NCI-H2171 treated with DMSO at 0.1 percent for 48 hours (cell line): ENCODE measurements at places on chromosomes 4 and X.

DNA sequence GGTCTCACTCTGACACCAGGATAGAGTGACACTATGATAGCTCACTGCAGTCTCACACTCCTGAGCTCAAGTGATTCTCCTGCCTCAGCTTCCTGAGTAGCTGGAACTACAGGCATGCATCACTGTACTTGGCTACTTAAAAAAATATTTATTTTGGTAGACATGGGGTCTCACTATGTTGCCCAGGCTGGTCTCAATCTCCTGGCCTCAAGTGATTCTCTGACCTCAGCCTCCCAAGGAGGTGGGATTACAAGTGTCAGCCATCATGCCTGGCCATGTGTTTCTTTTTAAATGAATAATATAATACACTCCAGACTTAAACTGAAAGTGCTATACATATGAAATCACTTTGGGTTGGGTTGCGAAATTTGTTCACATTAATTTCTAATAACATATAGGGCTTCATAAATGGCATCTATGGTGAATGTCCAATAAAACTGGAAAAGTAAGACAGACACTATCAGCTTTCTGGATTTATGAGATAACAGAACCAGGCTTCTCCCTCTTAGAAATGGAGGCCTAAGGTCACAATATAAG lies 48.0 kb downstream of the SEC24D start:
- no peak for DNase-seq

- DNase-seq, result no peak
Observed at GRCh38 chrX:131763674-131764073, 219.8 kb downstream of the OR13H1 start.

DNA sequence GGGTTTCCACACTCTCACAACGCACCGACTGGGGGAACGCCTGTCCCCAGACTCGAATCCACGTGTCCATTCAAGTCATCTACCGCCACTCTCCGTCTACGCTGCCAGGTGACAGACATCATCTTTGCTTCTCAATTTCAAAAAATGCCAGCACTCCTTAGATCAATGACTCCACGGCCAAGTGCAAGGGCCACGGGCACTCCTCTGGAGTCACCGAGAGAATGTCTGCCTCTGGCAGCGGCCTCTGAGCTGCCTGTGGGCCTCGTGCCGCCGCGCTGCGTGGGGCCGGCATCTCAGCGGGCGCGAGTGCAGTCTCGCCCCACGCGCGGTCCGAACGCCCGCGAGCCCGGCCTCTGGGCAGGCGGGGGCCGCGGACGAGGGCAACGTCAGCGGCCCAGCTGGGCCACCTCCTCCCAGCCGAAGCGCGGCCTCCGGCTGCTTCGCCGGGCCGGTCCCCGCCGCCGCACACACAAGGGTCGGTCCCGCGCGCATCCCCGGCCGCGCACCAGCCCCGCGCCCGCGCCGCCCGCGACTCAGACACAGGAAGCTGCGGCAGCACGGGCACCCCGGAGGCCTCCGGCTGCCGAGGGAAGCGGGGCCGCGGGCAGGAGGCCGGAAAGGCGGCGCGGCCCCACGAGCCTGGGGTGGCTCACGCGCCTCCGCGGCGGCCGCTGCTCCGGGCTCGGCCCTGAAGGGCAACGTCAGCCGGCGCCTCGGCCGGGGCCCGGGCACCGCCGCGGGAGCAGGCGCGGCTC lies 450 bp downstream of the ACSL1 start:
- DNase-seq, result no peak

- peak; percentile 74 for DNase-seq
Observed at GRCh38 chr4:173217727-173218126, 49.1 kb downstream of the GALNT7 start.

- DNase-seq, result no peak
Observed at GRCh38 chrX:65601530-65602220, 65.8 kb upstream of the MSN start.

GRCh38 chr4:86013621-86014020 lies 346.2 kb downstream of the MAPK10 start:
- DNase-seq, result no peak

DNA sequence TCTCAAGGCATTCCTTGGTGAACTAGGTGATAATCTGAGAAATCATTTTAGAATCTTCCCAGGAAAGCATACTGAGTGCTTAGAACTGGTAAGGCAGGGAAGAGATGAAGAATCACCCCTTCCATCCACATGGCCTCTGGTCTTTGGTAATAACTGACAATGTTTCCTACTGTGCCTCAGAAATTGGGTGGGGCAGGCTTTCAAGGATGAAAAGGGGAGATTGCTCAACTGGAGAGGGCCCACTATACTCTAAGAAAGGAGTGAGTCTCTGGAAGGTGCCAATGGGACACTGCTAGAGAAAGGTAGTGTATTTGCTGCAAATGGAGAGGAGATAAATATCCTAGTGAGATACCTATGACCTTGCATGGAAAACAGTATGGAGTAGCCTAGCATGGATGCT lies 135.0 kb upstream of the SCML1 start:
- no peak for DNase-seq

DNA sequence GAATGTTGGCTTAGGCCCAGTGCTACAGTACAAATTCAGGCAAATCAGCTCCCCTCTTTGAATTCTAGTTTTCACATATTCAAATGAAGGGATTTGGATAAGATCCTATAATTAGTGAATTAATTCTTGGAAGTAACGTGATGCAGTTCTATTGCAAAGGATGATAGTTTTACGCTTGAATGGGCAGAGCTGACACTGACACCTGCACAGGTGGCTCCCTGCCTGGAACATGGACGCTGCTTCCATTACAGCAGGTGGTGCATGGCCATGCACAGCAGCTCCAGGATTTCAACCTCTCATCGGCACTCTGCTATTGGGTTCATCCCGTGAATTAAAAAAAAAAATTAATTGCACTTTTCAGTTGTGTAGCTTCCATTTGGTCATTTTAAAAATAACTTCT lies 28.4 kb upstream of the RPS6KA6 start:
- DNase-seq, result peak; percentile 43

DNA sequence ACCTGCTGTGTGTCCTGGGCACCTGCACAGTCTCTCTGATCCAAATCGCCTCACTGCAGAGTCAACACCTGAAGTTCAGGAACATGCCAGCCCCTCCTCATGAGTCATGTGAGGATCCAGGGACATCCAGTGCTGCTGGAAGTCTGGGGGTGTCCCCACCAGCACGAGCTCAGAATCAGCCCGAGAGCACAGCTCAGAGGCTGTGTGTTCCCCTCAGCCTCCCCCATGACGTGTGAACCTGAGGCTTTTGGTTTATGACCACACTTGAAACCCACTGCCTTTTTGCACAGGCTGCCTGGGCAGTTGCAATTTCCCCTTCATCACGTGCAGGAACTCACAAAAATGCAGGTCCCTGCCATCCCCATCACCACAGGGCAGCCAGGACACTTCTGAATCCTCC lies 47.1 kb downstream of the PPP2R2C start:
- no peak for DNase-seq

DNA sequence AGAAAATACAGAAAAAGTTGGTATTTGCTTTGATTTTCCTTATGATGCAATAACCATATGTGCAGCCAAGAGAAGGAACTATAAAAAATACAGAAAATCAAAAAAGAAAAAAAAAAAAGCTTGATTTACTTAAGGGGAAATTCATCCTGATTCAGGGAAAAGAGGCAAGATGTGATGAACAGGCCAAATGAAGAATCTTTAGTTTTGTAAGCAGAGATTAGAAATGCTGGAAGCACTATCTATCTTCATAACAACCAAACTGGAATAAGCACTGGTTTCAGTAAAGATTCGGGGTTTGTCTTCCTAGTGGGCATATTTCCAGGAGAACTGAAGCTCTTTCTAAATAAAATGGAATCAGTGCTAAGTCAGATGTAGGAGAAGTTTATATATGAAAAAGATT lies 82.9 kb upstream of the KCNIP4 start:
- DNase-seq, result no peak

- DNase-seq, result no peak
Observed at GRCh38 chr4:93384887-93385286, 443.7 kb upstream of the ATOH1 start.

DNA sequence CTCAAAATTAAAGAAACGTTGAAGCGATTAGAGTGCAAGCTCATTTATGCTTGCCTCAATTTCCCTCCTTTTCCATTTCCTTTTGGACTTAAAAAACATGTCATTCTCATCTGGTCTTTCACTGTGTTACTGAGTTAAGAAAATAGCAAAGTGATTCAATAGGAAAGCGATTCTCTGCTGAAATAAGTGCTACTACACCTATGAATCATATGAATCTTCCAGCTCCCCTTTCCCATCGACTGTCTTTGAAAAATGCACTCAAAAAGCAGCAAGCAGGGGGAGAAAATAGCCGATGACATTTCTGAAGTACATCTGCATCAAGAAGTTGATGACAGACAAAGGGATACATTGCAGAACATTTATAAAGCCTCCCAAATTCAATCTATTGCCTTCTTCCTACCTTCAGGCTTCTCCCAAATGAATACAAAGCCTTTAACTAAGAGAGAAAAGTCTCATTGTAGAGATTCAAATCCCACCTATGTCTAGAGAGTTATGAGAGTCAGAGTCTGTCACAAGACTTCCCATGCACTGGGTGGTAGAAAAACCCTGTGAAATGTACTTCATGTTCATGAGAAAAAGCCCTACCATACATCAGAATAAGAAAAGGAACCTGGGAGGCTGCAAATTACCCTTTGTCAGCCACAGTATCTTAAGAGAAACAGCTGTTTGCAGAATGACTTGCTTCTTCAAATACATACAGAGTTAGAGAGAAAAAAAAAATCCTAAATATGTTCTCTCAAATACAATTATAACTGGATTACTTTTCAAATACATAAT lies 78.9 kb downstream of the MBNL3 start:
- no peak for DNase-seq

GRCh38 chr4:17765514-17766286 lies 15.7 kb downstream of the FAM184B start:
- DNase-seq, result no peak

DNA sequence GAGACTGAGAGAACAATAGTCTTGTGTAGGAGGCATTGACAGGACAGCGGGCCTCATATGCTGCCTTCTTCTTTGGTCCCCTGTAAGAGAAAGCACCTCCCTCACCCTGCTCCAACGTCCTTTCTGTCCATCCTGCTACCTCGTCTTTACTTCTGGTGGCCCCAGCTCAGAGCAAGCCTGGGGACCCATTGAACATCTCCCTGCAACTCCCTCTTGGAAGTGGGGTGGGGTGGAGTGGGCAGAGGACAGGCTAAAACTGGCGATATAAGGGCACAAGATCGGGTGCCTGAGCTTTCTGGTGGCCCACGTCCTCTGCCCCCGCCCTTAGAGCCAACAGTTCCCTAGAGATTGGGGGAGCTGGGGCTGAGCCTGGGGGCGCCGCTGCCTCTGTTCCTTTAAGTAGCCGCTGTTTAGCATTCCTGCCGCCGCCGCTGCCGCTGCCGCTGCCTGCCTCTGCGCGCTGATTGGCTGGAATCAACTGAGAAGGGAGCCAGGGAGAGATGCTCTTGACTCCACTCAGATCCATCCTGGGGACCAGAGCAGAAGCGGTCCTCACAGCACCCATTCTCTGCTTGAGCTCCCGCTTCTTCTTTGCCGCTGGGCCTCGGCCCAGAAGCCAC lies at the start of gene DLG3:
DLG3 (plus strand) TSS at position 510 of the 620 bp plus-strand sequence. CDS start 367 bp downstream, outside the sequence.
- peak; percentile 40 for DNase-seq

DNA sequence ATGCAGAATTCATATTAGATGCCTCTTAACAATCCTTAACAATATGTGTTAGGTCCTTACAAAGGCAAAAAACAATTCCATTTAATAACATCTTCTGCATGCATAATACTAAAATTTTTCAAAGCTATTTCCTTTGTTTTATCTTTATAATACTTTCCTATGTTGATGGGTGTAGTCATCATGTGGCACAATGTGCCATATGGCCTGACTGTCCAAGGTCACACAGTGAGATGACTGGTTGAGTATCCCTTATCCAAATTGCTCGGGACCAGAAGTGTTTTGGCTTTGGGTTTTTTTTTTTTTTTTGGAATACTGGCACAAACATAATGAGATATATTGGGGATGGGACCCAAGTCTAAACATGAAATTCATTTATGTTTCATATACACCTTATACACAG lies 77.7 kb downstream of the NR3C2 start:
- no peak for DNase-seq

GRCh38 chr4:7530932-7531639 lies 96.4 kb upstream of the PSAPL1 start:
- no peak for DNase-seq

GRCh38 chr4:169229571-169230028 lies 41.2 kb downstream of the SH3RF1 start:
- peak; percentile 4 for DNase-seq

DNA sequence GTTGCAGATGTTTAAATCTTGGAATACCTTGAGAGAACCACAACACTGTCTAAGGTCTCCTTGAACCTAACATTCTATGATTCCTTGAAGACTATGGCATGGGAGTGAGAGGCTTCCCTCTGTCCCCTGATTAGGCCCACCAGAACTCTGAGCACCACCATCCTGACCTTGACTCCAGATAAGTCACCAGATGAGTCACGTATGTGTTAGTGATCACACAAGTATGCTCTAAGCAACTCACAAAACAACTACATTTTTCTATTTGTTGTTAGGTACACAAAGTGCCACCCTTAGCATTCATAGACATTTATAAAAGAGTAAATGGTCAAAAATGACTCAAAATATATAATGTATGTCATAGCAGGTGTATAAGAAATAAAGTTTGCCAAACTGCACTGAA lies 252.9 kb upstream of the CXXC4 start:
- no peak for DNase-seq

GRCh38 chr4:23937173-23937572 lies 47.3 kb upstream of the PPARGC1A start:
- no peak for DNase-seq

- no peak for DNase-seq
Observed at GRCh38 chrX:84735025-84735424, 232.8 kb upstream of the HDX start.

- DNase-seq, result no peak
Observed at GRCh38 chr4:42281324-42282020, 115.8 kb upstream of the SHISA3 start.

DNA sequence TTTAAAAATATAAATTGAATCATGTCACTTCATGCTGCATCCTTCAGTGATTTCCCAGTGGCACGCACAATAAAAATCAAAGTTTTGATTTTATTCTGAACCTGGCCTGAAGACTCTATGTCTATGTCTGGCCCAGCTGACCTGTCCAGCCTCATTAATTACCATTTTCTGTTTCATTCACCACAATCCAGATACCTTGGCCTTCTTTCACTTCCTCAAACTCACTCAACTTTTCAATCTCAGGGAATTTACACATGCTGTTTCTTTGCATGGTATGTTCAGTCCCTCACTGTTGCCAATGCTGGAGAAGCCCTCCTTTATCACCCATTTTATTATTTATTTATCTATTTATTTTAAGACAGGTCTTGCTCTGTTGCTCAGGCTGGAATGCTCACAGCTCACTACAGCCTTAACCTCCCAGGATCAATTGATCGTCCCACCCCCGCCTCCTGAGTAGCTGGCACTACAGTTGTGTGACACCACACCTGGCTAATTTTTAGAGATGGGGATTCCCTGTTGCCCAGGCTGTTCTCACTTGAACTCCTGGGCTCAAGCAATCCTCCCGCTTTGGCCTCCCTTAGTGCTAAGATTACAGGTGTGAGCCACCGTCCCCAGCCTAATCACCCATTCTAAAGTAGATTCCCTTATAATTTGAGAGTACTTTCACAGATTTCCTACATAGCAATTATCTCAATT lies 43.1 kb downstream of the ZGRF1 start:
- no peak for DNase-seq
